ENCODE measurements at places on chromosomes 5 and 9. TPM values are rescaled to one million over a fixed set of nuclear protein-coding genes. Genes with fewer than 3 reads are reported as not detected.

GRCh38 chr9:132945186-132946130, 1.0 kb upstream of the TSC1 start:
- no peak for DNase-seq

DNA sequence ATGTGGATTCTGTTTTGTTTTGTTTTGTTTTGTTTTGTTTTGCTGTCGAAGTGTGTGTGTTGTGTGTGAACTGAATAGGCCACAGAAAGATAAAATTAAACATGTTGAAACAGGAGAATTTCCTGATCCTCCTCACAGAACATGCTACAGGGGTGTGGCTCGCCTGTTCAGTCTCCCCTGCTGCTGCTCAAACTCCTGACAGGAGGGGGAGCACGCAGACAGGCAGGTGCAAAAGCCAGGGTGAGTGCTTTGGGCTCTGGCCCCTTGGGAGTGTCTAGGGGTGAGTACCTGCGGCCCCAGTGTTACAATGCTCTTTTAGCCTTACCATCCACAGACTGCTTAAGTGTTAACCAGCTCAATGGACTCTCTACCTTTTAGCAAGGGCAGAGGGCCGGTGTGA, 473.5 kb downstream of the MAT2B start:
- no peak for DNase-seq

DNA sequence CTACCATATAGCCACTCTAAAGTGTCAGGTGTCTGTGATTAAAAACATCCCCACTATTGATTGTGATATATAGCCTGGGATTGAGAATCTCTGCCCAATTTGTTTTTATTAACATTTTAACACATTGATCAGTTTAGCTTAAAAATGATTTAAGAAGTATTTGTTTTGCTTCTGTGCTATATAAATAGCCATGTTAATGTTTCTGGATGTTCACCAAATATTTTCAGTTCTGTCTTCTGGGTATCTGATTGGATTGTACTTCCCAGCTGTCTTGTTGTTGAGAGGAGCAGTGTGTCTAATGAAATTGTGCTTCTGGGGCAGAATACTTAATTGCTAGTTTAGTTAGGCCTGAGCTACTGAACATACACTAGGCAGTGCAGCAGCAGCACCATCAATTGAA, 126.6 kb upstream of the TUSC1 start:
- DNase-seq: no peak

GRCh38 chr9:86304236-86304730, 21.9 kb upstream of the ISCA1 start:
- no peak for DNase-seq

- no peak for DNase-seq
Observed at GRCh38 chr5:27855491-27855890, 817.1 kb upstream of the CDH9 start.

DNA sequence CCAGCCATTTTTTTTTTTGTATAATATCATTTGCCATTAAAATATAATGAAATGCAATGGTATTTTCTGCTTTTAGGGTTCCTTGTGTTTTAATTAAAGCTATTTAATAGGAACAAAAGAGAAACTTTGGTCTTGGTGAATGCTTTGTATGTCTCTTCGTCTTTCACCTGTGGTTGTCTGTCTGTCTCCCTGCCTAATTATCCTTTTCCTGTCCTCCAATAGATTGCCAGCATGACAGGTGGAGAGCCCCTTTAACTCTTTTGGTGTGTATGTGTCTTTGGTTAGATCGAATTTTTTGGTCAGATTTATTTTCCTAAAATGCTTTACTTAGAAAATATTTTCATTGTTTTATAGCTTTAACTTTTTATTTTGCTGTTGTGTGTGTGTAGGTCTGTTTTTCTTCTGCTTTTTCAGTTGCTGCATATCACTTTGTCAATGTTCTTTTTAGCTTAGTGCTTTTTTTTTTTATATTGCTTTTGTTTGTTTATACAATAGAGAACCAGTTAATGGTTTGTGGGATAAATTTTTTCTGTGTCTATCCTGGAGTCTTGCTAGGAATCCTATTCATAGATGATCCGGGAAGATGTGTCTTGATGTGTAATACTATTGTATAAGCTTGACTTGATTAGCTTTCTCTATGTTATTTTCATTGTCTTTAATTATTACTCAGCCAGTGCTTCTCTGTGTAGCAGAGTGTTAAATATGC, 8.6 kb downstream of the CHMP5 start:
- no peak for DNase-seq

GRCh38 chr5:9838916-9839315, 208.8 kb upstream of the TAS2R1 start:
- DNase-seq: no peak

- DNase-seq: no peak
Observed at GRCh38 chr5:78734950-78735349, 86.4 kb upstream of the LHFPL2 start.

DNA sequence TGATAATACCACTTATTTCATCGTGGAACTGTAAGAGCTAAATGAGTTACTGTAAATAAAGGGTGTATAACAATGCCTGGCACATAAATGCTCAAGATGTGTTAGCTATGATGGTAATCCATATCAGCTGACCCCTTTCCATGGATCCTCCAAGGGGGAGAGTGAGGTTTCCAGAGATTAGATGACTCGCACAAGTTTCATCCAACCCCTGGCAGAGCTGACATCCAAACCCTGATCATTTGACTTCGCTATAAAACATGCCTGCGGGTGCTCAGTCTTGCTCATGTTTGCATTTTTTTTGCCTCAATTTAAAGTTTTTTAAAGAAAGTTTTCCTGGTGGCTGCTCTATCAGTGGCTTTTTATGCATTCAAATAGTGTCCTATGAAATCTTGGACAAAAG, 145.7 kb upstream of the SMIM23 start:
- no peak for DNase-seq

GRCh38 chr9:110877374-110877773, 160.9 kb downstream of the LPAR1 start:
- no peak for DNase-seq

GRCh38 chr9:121285835-121286687, 18.1 kb downstream of the GSN start:
- peak; percentile 63 for DNase-seq

- DNase-seq: no peak
Observed at GRCh38 chr5:55114061-55114460, 11.6 kb downstream of the GZMA start.

- no peak for DNase-seq
Observed at GRCh38 chr5:131384616-131385214, 120.9 kb downstream of the CDC42SE2 start.

GRCh38 chr5:159132429-159133040, 32.8 kb upstream of the EBF1 start:
- DNase-seq: no peak

DNA sequence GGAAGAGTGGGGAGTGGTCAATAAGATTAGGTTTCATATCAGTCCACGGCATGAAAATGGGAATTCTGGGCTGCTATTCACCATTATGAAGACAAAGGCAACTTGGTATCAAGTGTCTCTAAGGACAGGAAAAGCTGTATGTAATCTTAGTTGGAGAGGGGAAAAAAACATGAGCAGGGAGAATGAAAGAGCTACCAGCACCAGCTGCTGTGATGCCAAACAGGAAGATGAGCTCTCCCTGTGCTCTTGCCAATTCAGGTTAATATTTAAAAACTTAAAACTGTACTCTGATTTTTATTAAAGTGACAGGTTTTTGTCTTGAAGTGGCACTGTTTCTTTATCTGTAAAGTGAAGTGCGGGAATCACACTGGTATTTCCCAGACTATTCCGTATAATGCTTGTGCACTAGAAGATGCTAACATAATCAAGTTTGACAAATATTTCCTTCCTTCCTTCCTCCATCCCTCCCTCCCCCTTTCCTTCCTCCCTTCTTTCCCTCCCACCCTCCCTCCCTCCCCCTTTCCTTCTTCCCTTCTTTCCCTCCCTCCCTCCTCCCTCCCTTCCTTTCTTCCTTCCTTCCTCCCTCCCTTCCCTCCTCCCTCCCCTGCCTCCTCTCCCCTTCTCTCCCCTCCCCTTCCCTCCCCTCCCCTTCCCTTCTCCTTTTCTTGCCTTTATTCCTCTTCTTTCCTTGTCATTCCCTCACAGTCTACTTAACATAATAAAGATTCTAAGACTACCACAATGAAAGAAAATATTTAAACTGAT, 1383.0 kb upstream of the C9orf72 start:
- DNase-seq: no peak

DNA sequence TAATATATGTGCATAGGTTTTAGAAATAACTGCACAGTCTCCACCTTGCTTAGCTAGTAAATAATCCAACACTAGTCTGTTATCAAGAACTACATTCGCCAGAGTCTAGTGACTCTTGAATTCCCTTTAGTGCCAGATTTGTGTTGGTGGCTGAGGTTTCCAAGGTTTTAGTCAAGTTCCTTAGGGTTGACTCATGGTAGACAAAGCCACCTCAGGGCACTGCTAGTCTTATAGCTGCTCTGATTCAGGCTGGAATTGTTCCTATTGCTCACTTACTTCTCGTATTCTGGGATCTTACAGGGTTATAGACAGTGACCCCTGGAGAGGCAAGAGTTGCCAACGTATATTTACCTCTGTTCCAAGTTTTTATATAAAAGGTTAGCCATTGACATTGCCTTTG, 1369.8 kb upstream of the CDH9 start:
- DNase-seq: no peak

CDX1 gene
- 249 TPM for total RNA-seq

TPPP gene
- 4.1 TPM for total RNA-seq

FCN2 gene
- not detected for total RNA-seq

TPRN gene
- 76.2 TPM for total RNA-seq

EIF4E1B gene
- not detected for total RNA-seq

LECT2 gene
- total RNA-seq: not detected

SLC30A5 gene
- 42.6 TPM for total RNA-seq
